NCI-H446 treated with DMSO at 0.1 percent for 48 hours (cell line): ENCODE measurements at places on chromosomes 5 and 9.
A peak's percentile ranks its signal among the peaks of the same experiment; 100 is the strongest.

- DNase-seq, result no peak
These were observed 586 bp upstream of the PDZD2 start for GRCh38 chr5:31638345-31638744.

- no peak for DNase-seq
These were observed 68.9 kb downstream of the FAT2 start for GRCh38 chr5:151522226-151522625.

- DNase-seq, result no peak
These were observed 761.4 kb upstream of the TYRP1 start for GRCh38 chr9:11931751-11932150.

- no peak for DNase-seq
These were observed 264.5 kb downstream of the TAF11L14 start for GRCh38 chr5:17898766-17899165.

GRCh38 chr9:9112001-9112720 lies 1312.6 kb upstream of the DMAC1 start:
- DNase-seq, result peak; percentile 19

DNA sequence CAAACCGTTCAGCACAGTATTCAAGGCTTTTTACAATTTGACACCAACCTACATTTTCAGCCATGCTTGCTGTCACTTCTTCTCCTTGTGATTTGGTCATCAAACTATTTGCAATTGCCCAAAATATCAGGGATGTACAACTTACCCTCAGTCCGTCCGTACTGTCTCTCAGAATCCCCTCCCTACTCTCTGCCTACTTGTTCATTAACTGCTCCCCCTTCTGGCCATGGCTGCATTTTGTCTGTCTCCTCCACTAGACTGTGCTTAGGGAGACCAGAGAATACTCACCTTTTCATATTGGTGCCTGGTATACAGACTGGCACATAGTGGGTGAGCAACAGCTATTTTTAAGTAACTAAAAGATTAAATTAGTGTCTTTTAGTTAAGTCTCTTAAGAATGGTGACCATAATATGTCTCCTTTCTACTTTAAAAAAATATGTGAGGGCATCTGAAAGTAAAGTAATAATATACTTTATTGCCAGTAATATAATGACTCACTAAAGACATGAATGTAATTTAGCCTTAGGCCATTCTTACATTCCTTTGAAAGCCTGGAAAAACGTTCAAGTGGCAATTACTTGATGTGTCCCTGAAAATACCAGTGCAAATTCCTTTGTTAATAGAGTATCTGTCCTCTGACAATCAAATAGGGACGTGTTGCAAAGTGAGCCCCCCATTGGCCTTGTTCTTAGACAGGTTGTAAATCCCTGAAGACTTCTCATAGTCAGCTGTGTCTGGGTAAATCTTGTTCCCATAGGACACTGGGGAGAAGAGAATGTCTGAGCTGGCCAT lies 27.8 kb downstream of the PRLR start:
- no peak for DNase-seq

DNA sequence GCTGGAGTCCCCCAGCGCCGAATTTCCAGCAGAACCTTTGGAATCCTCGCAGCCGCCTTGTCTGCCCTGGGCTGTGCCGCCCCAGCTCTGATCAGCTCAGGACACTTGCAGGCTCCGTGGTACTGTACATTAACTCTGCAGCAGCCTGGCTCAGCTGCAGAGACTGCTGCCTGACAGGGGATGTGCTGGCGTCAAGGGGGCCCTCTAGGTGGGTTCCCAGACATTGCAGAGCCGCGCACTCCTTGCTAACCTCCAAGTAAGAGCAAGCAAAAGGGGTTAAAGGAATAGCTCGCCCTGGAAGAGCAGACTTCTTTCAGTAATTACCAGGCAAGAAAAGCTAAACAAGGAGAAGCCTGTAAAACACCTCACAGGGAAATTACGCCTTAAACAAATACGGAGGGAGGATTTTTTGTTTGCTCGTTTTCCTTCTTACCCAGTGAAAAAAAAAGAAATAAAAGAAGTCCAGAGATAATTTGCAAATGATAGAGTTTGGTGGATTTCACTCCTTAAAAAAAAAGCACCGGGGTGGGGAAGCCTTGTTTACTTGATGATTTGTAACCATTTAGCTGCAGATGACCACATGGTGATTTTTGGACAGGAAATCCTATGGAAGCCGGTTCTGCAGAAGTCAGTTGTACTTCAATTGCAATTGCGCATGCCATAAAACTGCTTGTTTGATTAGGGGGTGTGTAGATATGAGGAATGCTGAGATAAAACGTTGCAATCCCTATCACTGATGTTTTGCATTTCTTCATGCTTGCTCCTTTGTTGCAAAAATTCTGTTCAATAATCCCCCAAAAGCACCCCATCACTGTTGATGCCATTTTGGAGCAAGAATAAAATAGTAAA lies 305.8 kb downstream of the PDE4D start:
- peak; percentile 69 for DNase-seq

- DNase-seq, result no peak
These were observed 20.5 kb downstream of the STC2 start for GRCh38 chr5:173307695-173308094.

DNA sequence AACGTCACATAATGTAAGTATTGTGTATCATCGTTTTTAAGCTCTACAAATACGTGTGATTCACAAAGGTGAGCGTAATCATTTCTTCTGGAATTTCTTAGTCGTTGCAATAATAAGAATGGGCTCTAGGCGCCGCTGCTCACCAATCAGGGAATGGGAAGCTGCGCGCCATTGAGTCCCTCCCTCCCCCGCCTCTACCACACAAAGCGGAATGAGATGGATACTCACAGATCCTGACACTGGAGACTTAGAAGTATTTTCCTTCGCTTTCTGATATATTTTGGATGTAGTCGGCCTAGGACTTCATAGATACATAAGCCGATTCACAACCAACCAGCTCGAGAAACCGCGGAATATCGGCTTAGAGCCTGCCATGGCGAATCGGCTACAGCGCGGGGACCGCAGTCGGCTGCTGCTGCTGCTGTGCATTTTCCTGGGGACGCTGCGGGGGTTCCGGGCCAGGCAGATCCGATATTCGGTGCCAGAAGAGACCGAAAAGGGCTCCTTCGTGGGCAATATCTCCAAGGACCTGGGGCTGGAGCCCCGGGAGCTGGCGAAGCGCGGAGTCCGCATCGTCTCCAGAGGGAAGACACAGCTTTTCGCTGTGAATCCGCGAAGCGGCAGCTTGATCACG lies at the start of gene PCDHGA11:
Gene PCDHGA11, plus strand, starts transcription at position 197 of the 634 bp plus-strand sequence. Its CDS starts 177 bp downstream, at position 374.
- DNase-seq, result peak; percentile 1

DNA sequence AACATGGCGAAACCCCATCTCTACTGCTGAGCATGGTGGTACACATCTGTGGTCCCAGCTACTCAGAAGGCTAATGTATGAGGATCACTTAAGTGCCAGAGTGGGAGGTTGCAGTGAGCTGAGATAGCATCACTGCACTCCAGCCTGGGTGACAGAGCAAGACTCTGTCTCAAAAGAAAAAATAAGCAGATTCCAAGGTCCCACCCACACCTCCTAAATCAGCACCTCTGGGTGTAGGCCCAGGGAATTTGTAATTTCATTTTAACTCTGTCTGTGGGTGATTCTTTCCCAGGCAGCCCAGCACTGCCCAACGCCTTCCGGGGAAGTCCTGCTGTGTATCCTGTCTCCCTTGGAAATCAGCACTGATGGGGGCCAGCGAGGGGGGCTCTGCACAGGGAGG lies 12.5 kb downstream of the CAMK2A start:
- no peak for DNase-seq

- no peak for DNase-seq
These were observed 2.2 kb downstream of the HSPA5 start for GRCh38 chr9:125238915-125239446.

DNA sequence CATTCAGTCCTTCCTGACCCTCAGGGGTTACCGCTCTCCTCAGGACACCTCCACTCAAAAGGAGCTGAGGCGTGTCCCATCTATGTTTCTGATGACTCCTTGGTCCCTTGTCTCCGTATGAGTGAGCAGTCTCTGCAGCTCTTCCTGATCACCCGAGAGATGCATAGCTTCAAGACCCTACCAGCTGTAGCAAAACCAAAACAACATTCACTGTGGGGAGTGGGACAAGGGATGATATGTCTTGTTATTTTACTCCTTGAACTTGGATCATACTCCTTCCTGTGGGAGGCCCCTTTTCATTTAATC lies 14.4 kb downstream of the GLDC start:
- no peak for DNase-seq

GRCh38 chr9:71487061-71487460 lies 281.3 kb downstream of the CEMIP2 start:
- DNase-seq, result no peak

DNA sequence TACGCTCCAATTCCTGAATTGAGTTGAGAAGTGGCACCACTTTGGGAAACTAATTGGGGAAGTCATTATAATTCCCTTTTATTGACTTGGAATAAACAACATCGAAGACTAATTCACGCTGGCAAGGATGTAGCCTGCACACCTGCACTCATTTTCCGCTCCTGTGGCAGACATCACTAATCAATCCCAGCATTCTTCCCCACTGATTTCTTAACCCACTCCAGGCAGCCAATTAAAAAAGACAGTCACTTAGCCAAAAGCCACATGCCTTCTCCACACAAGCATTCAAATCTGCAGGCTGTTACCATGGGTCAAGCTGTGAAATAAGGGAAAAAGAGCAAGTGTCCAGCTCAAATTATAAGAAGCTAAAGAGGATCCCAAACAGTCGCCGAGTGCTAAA lies 68.2 kb upstream of the HRH2 start:
- DNase-seq, result no peak

DNA sequence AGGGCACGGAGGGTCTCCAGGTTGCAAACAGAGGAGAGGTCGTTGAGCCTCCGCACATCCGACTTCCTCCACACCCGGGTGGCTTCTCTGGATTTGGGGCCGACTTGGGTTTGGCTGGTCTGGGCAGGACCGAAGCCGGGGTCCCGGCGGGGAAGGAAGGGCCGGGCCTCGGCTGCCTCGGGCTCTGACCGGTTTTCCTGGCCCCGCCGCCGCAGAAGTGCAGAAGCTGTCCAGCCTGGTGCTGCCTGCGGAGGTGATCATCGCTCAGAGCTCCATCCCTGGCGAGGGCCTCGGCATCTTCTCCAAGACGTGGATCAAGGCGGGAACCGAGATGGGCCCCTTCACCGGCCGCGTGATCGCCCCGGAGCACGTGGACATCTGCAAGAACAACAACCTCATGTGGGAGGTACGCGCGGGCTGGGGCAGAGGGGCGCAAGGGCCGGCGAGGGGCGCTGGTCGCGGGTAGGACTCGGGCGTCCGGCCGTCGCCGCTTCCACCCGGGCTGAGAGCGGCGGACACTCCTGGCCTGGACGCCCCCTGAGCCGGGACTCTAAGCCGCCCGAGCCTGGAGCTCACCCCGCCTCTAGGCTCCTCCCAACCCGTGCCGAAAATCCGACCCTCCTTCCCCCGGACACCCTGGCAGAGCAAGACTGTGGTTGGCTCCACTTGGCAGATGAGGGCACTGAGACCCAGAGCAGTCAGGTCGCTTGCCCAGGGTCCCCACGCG lies 2.2 kb downstream of the PRDM12 start:
- no peak for DNase-seq
